ENCODE measurements at places on chromosomes 16 and 17.

DNA sequence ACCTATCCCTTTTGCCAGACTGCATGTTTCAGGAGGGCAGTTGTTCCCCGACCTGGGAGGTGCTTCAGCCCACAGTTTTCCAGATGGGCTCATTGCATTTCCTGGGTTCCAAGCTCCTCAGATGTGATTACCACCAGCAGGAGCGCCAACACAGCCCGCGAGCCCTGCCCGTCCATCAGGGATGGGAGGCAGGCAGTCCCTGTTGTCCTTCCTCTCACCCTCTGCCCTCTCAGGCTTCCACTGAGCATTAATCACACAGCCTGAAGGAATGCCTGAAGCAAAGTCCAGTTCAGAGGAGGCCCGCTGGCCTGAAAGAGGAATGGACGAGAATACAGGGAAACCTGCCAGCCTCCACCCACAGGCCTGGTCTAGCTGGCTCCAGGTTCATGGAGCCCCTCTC lies 256.3 kb upstream of the SDK2 start:
- DNase-seq = no peak

- peak; percentile 70 for DNase-seq
These were observed 18.6 kb downstream of the C1QTNF1 start for GRCh38 chr17:79042421-79043190.

GRCh38 chr16:24298548-24299167 lies 42.5 kb downstream of the CACNG3 start:
- DNase-seq = no peak

DNA sequence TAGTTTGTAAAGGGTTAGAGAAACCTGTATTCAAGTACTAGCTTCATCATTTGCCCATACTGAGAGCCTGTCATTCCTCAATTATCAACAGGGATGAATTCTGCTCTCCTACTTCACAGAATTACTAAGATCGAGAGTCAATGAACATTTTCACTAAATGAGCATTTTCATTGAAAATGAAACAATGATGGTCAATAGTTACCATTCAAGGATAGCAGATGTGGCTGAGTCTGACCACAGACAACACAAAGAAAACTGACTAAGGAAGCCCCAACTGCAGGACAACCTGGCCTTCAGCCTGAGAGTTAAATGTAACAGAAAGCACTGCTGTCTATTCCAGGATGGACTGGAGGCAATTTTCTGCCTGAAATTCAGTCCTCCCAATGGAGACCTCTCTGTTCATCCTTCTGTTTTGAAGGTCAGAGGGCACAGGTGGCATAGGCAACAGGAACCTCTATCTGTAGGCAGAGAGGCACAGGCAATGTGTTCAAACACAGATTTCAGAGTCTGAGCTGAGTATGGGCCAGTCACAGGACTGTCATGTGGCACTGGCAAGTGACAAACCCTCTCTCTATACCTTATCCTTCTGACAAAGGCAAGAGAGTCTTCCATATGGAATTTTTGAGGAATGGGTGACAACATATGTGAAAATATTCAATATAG lies 19.5 kb downstream of the TRAF4 start:
- no peak for DNase-seq

GRCh38 chr16:47928008-47928407 lies 227.8 kb downstream of the ABCC12 start:
- DNase-seq = no peak

DNA sequence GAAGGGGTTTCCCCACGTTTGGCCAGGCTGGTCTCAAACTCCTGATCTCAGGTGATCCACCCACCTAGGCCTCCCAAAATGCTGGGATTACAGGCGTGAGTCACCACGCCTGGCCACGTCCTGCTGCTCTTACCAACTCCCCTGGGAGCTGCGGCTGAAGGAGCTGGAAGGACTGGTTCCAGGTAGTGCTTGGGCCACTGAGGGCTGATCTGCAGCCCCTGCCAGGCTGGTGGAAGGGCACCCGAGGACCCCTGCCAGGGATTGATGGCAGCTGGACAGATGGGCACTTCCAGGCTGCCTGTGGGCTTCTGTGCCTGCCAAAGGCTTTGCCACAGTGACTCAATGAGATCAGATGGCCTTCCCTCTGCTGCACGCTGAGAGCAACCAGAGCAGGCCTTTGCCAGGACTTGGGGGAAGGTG lies 2.3 kb downstream of the OXLD1 start:
- DNase-seq = no peak

DNA sequence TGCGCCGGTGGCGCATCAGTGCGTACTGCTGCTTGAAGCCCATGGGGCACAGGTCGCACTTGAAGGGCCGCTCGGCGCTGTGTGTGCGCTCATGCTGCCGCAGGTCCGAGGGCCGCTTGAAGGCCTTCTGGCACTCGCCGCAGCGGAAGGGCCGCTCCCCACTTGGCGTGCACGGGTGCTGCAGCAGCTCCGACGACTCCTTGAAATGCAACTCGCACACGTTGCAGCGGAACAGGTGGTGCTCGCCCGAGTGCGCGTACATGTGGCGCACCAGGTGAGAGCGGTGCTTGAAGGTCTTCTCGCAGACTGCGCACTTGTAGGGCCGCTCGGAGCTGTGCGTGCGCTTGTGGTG lies 3.3 kb downstream of the ZNF319 start:
- no peak for DNase-seq

- DNase-seq = no peak
These were observed 36.0 kb upstream of the MED13 start for GRCh38 chr17:62101090-62101489.

GRCh38 chr17:50881182-50881581 lies 15.0 kb upstream of the TOB1 start:
- DNase-seq = no peak

DNA sequence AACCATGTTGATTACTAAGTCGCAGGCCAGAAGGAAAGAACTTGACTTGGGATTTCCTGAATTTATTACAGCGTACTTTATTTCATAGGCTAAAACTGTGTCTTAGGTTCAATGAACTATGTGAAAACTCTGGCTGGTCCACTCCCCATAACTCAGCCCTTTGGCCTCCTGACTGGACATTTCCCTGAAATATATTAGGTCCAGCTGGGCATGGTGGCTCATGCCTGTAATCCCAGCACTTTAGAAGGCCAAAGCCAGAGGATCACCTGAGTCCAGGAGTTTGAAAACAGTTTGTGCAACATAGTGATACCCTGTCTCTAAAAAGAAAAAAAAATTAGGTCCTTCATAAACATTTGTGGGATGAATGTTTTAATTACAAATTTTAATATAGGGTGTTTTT lies 97.0 kb downstream of the CYLD start:
- DNase-seq = no peak

DNA sequence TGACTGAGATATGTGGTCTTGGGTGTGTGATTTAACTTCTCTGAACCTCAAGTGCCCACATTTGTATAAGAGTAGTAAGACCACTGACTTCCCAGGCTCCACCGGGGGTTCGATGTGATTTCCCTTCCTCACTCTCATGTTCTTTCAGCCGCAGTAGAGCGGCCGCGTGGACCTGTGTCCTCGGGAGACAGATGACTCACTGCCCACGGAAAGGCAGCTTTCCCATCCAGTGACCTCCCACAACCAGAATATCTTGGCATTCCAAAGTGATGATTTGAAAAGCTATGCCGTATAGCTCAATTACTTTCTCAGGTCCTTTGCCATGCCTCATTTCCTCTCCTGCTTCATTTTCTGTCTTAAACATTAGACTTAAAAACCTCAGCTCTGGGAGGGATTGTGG lies 73.6 kb downstream of the IL21R start:
- DNase-seq = no peak

GRCh38 chr16:56279132-56279531 lies 87.8 kb downstream of the GNAO1 start:
- DNase-seq = peak; percentile 17

DNA sequence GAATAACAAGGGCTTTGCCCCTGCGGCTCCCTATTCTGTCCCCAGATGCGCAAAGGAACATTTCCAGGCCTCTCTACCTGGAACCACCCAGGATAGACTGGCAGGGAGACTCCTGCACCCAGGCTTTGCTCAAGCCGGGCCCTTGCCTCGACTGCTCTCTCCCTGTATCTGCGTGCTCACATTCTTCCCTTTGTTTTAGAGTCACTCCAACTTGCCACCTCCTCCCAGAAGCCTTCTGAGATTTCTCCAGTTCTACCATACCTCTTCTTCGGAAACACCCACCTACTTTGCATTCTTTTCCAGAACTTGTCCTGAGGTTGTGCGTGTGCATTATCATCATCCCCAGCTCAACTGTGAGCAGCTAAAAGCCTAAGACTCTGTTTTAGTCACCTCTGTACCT lies 3.0 kb downstream of the CES5A start:
- DNase-seq = no peak
